ENCODE measurements at places on chromosomes 5 and 9. TPM values are rescaled to one million over a fixed set of nuclear protein-coding genes. Genes with fewer than 3 reads are reported as not detected.
A peak's percentile ranks its signal among the peaks of the same experiment; 100 is the strongest.

Gene FREM1
- total RNA-seq, result 0.23 TPM

Gene HMHB1
- not detected for total RNA-seq

Gene NIPAL4
- total RNA-seq, result 3.9 TPM

DNA sequence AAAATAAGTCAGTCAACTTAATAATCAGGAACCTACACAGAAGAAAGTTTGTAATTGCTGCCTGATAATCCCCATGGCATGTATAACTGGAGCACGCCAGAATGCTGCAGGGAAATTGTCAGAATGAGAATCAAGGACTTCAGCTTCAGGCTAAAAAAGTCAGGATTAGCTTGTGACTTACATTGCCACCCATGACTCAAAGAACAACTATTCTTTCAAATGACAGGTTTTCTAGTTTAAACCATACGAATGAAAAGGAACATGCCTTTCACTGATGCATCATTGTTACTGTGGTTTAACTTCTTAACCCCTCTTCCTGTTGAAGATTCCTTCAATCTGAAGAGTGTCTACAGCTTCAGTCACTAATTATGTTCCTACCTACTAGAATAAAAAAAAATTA is 112.4 kb downstream of the ISL1 start:
- DNase-seq, result no peak

DNA sequence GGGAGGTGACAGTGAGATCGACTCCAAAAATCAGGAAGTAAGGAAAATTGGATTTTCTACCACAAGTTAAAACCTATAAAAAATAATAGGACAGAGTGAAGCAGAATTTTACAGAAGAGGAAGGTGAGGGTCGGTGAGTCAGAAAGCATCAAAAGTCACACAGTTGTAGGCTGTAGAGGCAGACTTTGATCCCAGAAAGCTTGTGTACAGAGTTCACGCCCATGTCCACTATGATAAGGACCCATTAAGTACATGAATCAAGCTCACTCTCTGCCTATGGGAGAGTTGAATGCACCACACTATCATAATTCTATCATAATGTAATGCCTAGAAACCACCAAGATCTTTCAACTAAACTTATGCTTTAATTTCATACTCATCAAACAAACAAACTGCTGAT is 291.2 kb downstream of the PRELID2 start:
- no peak for DNase-seq

GRCh38 chr9:35726931-35727330 is 5.1 kb downstream of the TLN1 start:
- DNase-seq, result no peak

DNA sequence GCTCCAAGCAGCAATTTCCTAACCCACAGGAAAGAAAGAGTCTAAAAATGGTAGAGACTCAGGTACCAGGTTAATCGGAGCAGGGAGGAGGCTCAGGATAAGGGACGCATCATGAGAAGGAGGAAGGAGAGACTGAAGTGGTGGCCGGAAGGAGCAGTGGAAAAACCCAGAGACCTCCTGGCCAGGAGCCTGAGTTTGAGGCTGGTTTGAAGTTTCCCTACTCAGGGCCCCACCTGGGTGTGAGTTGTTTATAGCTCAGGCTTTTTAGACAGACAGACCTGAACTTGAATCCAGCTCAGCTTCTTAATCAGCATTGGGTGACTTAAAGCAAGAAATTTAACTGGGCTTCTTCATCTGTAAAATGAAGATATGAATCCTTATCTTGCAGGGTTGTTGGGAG is 11.9 kb upstream of the AQP7 start:
- no peak for DNase-seq

GRCh38 chr9:3962496-3962895 is 337.4 kb downstream of the GLIS3 start:
- no peak for DNase-seq

- DNase-seq, result peak; percentile 87
Observed at GRCh38 chr5:175478384-175479124, at the start of gene SFXN1. SFXN1 (plus strand) TSS chr5:175478560; CDS start chr5:175492104, 13,544 bp downstream.

GRCh38 chr5:135441919-135442318 is 5.2 kb downstream of the DCANP1 start:
- DNase-seq, result no peak

Data from activated naive CD4-positive, alpha-beta T cell treated with anti-CD3 and anti-CD28 coated beads, Interleukin-2, amount 50 U/mL, for 72 hours (primary cell).